ENCODE measurements at places on chromosomes 11 and 22.

DNA sequence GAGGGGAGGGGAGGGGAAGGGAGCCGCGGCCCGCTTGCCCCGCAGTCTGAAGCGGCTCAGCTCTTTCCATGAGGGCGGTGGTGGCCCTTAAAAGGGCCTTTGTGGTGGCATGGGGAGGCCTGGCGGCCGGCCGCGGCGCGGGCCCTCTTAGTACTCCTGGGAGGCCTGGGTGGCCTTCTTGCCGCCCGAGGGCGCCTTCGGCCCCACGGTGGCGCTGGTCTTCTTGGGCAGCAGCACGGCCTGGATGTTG is 6.9 kb downstream of the DPAGT1 start:
- peak; percentile 86 for DNase-seq

- DNase-seq: no peak
These were observed 9.8 kb downstream of the KCNJ11 start for GRCh38 chr11:17378655-17379054.

DNA sequence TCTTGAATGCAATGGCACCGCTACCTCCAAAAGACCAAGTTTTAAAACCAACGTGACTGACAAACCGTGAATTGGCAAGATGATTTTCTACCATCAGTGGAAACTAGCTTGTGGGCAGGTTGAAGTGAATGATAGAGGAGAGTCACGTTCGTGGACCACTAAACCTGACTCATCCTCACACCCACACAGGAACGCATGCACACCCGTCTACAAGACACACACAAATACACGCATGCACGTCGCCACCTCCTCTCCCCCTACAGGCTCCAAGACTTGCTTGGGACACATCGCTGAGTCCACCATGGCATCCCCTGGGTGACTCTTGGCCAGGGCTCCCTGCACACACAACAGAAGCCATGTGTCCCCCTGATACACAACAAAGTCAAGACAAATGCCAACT is 14.4 kb downstream of the TMPRSS6 start:
- DNase-seq: no peak

GRCh38 chr22:21752276-21752675 is 16.7 kb upstream of the YPEL1 start:
- no peak for DNase-seq

GRCh38 chr11:28114731-28115130 is 6.5 kb downstream of the METTL15 start:
- peak; percentile 45 for DNase-seq

DNA sequence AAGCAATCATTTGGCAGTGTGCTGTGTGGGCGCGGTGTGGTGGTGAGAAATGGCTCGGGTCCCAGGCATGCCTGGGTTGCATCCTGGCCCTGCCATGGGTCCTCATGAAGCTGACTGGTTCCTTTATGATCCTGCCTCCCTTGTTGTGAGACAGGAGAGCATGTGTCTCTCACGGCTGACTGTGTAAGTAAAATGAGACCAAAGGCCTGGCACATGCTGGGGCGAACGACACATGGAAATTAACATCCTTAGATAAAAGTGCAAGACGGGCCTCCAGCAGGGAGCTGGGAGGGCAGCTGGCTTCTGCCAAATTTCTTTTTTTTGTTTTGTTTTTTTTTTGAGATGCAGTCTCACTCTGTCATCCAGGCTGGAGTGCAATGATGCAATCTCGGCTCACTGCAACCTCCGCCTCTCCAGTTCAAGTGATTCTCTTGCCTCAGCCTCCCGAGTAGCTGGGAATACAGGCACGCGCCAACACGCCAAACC is 9.4 kb upstream of the FBLN1 start:
- DNase-seq: peak; percentile 61

GRCh38 chr11:122593473-122594420 is 61.8 kb upstream of the UBASH3B start:
- DNase-seq: no peak

GRCh38 chr22:49720279-49720959 is 107.3 kb downstream of the BRD1 start:
- no peak for DNase-seq

DNA sequence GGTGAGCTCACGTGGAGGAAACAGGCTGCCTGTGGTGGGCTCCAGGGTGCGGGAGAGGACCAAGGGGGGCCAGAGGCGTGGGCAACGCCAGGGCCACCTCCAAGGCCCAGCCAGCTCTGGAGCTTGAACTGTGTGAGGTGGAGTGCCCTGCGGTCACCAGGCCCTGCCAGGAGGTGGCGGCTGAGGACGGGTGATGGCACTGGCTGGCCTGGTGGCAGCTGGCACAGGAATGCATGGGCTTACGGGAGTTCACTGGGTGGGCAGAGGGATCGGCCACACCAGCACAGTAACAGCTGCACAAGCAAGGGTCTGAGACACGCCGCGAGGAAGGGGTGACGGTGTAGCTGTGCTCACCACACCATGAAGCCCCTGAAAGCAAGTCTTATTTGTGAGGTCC is 15.8 kb downstream of the TOLLIP start:
- DNase-seq: no peak

- DNase-seq: peak; percentile 73
These were observed 223.6 kb downstream of the ADAMTS15 start for GRCh38 chr11:130671801-130672700.

GRCh38 chr11:125404811-125405790 is 91.0 kb downstream of the FEZ1 start:
- DNase-seq: peak; percentile 15

DNA sequence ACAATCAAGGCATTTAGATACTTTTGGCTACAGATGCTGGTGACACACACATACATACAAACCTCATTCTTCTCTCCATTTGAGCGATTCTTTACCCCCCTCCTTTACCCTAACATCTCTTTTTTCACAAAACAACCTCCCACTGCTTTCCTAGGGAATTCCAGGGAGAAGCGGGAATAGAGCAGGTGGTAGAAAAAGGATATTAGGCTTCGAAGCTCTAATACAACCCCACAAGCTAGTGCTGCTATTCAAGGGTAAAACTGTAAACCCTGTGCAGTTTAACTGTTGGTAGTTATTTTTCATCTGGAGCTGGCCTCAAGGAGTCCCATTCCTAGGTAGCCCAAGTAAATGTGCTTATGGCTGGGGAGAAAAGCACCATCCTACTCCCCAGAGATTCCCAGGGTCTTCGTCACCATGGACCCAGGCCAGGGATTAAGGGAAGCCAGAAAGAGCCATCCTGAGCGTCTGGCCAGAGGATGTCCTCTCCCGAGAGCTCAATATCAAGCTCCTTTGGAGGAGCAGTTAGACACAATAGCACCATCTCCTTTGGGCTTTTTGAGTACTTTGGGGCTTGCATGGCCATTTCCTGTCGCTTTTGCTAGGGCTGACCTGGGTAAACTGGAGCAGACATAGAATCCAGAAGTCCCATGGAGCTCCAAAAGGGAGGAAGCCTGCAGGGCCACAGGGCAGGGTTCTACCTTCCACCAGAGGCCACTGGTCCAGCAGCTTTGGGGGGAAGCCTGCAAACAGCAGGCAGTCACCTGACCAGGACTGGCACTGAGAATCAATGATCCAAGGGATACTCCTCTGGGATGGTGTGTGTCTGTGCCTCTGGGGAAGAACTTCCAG is 3.1 kb downstream of the MAML2 start:
- no peak for DNase-seq

DNA sequence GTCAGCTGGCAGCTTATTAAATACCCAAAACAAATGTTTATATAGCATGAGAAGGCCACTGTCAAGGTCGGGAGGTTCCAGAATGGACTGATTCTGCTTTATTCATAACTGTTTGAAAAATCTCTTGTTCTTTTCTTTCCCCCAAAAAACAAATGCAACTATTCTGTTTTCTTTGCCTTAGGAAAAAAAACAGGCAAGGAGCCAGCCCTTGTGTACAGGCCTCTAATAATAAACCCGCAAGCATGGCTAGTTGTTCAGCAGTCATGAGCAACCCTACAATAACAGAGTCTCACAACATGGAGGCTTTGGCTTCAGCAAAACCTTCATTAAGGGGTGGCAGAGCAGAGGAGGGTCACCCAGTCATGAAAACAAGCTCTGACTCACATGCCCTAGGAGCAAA is 191.7 kb downstream of the KIRREL3 start:
- no peak for DNase-seq

DNA sequence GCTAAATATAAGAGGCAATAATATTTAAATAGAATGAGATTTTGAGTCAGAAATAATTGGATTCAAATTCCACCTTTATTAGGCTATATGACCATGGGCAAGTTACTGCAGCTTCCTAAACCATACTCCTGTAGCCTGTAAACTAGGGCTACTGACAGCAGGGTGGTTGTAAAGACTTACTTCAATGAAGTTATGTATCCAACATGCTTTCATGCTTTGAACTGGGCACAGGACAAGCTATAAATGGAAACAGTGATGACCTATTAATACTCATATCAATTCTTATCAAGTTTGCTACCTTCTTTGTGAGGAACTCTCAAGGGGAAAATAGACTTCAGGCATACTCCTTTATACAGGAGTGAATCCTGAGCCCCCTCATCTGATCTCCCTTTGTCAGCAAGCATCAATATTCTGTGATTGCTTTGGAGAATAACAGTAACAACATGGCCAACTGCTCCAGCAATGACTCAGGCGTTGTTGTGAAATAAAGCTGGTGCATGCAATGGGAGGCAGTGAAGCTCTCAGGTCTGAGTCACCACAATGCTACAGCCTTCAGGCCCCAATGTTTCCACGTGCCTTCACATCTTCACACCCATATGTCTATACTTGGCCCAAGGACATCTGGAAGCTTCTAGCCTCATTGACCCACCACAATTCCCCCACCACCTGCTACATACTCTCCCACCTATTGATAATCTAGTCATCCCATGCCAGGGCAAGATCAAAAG is 102.5 kb downstream of the KCNA4 start:
- peak; percentile 31 for DNase-seq

GRCh38 chr11:65573391-65574079 is 1.2 kb downstream of the FAM89B start:
- no peak for DNase-seq

GRCh38 chr11:2763984-2764383 is 64.2 kb upstream of the KCNQ1OT1 start:
- DNase-seq: no peak

DNA sequence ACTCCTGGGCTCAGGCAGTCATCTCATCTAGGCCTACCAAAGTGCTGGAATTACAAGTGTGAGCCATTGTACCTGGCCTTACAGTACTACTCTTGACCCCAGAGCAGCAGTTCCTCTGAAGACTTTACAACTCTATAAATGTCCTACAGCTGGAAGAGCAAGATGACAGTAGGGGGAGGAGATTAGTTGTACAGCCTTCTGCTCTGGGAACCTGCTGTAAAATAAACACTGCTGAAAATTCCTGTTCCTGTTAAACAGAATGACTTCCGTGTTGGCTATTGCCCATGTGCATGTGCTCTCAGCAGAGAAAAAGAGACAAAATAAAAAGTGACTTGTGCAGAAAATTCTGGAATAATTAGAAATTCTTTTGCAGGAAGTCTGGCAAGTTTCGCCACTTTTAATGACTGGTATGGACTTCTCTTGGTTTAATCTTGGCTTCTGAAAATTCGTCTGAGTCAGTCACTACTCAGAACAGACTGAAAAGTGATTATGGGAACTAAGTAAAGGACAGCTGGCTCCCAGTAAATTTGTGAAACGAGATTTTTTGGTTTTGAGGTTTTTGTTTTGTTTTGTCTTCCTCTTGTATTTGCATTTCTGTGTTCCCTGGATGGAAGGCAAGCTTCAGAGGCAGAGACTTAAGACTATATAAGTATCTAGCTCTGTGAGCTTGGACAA is 955.7 kb downstream of the DLG2 start:
- no peak for DNase-seq

DNA sequence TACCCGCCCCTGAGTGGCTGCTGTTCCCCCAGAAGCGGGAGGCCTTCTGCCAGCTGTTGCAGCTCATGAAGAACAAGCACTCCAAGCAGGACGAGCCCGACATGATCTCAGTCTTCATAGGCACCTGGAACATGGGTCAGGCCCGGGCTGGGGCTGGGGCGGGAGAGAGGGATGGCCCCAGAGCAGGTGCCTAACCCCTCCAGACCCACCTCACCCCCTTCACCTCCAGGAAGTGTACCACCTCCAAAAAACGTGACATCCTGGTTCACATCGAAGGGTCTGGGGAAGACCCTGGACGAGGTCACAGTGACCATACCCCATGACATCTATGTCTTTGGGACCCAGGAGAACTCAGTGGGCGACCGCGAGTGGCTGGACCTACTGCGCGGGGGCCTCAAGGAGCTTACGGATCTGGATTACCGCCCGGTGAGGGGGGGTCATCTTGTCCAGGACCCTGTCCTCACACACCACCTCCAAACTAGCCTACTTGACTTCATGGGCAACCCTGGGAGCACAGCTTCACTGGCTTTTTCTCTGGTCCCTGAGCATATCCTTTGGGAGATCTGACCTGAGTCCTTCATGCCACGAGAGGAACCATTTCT is 6.3 kb downstream of the INPPL1 start:
- no peak for DNase-seq

GRCh38 chr11:31790649-31791048 is 20.5 kb downstream of the PAX6 start:
- no peak for DNase-seq

- no peak for DNase-seq
These were observed 192.8 kb downstream of the ETS1 start for GRCh38 chr11:128394431-128395089.

- DNase-seq: no peak
These were observed 61.5 kb upstream of the EP300 start for GRCh38 chr22:41030891-41031290.

DNA sequence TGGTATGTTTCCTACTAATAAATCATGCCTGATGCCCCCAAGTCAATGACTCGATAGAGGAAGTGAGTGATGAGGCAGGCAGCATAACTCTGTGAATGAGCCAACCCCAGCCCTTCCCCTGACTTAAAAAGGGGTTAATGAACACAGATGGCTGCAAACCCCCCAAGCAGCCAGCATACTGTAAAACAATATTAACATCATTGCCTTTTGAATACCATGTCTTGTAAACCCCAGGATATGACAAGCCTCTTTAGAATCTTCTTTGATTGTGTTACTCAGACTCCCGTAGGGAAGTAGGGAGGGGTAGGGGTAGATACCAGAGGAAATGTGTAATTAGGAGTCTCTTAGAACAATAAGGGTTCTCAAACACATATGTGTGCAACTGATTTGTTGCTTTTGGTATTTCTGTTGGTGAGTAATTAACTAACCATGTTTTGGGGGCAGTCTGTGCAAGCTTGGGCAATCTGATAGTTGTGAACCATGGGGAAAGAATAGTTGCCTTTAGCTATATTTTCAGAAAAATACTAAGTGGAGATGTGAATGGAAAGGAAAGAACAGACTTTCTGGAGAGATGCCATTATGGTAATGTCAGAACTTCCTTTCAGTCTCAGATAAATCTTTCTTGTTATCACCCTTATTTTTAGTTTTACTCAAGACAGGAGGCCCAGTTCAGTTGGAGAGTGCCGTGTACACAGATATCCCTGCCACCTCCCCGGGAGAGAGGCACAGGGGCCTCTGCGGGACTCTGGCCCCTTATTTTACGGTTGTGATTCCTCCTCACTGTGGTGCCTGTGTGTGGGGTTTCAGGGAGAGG is 701.8 kb downstream of the NTM start:
- peak; percentile 5 for DNase-seq

- DNase-seq: no peak
These were observed 901 bp upstream of the PARVA start for GRCh38 chr11:12376259-12377081.

All from trophoblast cell (in vitro differentiated cells and primary cell).